ENCODE measurements at places on chromosomes 7 and 10. TPM values are rescaled to one million over a fixed set of nuclear protein-coding genes. Genes with fewer than 3 reads are reported as not detected.

Gene FAM53B
- total RNA-seq = 46.9 TPM

Gene FAM131B
- not detected for total RNA-seq

Gene SUFU
- total RNA-seq = 13.5 TPM

Gene RARRES2
- 244 TPM for total RNA-seq

Gene SLC26A4
- not detected for total RNA-seq

Gene TAS2R41
- total RNA-seq = not detected

GRCh38 chr7:17402628-17403278 lies 104.3 kb downstream of the AHR start:
- no peak for DNase-seq

DNA sequence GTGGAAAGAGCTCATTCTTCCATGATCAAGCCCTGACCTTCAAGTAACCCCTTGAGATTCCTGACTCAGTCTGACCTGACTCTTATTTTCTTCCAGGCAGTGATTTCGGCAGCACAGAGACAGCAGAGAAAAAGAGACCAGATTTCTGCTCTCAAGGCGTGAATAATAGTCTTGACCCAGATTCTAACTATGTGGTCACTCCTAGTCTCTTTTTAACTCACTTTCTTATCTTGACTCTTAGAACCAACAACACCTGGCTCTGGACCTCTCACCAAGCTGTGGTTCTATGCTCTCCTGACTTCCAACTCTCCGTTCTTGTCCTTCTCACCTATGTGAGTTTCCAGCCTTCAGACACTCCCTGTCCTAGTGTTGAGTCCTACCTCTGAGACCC lies 36.9 kb upstream of the KDM7A start:
- DNase-seq = no peak

- DNase-seq = no peak
These were observed 6.9 kb downstream of the IFIT1B start for GRCh38 chr10:89384474-89385340.

GRCh38 chr10:28704464-28705161 lies 27.3 kb downstream of the BAMBI start:
- no peak for DNase-seq

DNA sequence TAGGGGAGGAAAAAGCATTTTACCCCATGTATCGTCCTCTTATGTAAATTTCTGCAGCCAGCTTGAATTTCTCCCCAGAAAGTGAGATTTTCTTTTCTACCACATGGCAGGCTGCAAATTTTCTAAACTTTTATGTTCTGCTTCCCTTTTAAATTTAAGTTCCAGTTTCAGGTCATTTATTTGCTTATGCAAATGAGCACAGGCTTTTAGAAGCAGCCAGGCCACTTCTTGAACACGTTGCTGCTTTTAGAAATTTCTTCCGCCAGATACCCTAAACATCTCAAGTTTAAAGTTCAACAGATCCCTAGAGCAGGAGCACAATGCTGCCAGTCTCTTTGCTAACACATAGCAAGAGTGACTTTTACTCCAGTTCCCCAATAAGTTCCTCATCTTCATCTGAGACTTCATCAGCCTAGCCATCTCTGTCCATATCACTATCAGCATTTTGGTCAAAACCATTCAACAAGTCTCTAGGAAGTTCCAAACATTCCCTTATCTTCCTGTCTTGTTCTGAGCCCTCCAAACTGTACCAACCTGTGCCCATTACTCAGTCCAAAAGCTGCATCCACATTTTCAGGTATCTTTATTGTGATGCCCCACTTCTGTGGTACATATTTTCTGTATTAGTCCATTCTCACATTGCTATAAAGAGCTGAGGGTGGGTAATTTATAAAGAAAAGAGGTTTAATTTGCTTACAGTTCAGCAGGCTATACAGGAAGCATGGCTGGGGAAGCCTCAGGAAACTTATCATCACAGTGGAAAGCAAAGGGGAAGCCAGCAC lies 16.3 kb downstream of the EZH2 start:
- no peak for DNase-seq

DNA sequence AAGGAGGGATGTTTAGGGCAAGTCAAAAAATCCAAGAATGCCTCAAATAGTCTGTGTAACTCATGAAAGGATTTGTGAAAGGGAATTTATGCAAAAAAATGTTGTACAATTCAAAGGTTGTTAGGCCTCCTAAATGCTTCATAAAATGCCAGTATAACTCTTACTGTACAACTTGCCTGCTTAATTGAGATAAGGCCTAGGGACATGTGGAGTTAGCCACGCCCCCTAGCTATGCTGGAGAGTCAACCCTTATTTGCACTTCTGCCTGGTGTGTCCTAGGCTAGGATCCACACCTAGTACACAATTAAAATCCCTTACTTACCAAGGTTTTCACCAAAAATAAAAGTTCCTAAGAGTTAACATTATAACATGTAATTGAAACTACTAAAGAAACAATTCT lies 77.2 kb downstream of the ZNF680 start:
- no peak for DNase-seq

DNA sequence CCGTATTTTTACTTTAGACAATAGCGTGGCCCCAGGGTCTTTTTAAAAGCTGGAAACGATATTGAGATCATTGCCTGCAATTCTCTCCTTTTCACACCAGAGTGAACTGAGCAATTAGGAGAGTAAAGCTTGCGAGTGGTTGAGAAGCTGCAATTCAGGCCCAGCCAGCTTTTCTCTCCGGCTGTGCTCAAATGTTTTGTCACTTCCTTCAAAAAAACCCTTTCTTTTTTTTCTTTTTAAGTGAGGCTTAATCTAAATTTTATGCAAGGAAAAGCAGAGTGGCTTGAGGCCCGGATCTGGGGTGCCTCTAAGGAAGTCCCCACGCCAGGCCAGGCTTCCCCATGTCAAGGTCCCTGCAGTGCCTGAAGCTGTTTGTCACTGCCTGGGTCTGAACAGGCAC lies 433.9 kb downstream of the GLRX3 start:
- DNase-seq = no peak

- no peak for DNase-seq
These were observed 320.4 kb downstream of the KCNMA1 start for GRCh38 chr10:77317221-77317620.

DNA sequence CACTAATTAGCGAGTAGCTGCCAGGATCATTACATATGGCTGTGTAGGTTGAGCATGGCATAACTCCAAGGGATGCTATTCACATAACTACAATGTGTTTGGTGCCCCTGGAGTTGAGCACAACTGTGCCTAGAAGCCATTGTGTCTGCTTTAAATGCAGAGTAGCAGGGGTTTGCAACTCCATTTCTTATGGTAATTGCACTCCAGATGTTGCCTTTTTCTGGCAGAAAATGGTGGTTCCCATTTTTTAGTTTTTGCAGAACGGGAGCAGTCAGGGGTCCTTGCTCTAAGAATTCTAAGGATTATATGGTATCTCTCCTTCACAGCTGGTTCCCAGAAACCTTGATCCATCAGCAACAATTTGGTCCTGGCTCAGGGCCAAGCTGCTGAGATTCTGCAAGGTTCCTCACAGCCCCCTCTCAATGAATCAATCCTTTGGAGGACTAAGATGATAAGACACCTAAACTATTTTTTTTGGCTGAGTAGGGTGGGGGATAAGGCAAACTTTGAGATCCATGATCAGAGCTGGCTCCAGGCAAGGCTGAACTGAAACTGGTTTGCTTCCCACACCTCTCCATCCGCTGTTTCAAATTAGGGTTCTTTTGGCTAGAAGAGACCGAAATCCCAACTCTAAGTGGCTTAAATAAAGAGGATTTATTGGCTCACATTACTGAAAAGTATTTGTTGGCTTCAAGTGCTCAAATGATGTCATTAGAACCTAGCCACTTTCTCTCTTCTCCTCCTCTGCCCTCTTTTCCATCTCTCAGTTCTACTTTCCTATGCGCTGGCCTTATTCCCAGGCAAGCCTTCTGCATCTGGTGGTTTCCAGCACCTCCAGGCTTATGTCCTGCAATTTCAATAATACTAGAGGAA lies 97.5 kb upstream of the CCDC6 start:
- DNase-seq = no peak

DNA sequence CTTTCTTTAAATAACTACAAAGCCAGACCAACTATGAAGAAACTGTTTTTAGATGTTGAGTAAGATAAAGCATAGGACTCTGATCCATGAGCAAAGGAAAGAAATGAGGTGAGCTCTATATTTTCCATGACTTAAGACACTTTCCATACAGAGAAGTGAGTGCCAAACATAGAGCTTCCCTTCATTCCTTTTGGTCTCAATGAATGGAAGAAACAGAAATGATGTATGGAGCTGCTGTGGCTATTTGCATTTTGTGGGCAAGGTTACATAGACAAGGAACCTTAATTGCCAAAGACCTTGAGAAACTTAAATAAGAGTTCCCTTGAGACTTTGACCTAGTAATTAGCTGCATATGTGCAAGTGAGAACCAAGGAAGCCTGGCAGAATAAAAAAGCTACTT lies 1152.2 kb downstream of the XPNPEP1 start:
- no peak for DNase-seq

- DNase-seq = no peak
These were observed 105.1 kb downstream of the GRB10 start for GRCh38 chr7:50677638-50677996.

DNA sequence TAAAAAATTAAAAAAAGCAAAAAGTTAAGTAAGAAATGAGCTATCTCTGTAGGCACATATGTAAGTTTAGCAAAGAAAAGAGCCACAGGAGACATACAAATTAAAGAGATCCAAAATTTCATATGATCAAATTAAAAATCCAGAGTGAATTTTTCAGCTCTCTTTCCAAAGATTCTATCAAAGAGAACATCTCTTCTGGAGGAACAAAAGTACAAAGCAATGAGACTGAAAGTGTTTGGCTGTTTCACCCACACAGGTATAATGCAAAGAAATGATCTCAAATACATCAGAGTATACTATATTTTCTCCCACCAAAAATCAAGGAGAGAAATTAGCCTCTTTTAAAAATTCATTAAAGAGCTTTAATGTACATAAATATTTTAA lies 74.8 kb upstream of the ASAH2 start:
- DNase-seq = no peak

GRCh38 chr7:156942708-156943090 lies 6.8 kb upstream of the NOM1 start:
- DNase-seq = peak; percentile 76

DNA sequence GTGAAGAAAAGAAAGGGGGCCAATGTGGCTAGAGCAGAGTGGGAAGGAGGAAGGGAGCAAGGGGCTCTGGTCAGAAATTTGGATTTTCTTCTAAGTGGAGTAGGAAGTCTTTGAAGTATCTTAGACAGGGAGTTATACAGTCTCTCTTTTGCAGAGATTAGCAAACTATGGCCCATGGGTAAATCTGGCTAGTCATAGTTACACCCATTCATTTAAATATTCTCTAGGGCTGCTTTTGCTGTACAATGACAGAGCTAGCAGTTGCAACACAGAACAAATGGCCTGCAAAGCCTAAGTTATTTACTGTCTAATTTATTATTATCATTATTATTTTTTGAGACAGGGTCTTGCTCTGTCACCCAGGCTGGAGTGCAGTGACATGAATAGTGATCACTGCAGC lies 10.5 kb upstream of the LAMB4 start:
- DNase-seq = no peak

- peak; percentile 70 for DNase-seq
These were observed 174.8 kb upstream of the FZD1 start for GRCh38 chr7:91089382-91089963.

DNA sequence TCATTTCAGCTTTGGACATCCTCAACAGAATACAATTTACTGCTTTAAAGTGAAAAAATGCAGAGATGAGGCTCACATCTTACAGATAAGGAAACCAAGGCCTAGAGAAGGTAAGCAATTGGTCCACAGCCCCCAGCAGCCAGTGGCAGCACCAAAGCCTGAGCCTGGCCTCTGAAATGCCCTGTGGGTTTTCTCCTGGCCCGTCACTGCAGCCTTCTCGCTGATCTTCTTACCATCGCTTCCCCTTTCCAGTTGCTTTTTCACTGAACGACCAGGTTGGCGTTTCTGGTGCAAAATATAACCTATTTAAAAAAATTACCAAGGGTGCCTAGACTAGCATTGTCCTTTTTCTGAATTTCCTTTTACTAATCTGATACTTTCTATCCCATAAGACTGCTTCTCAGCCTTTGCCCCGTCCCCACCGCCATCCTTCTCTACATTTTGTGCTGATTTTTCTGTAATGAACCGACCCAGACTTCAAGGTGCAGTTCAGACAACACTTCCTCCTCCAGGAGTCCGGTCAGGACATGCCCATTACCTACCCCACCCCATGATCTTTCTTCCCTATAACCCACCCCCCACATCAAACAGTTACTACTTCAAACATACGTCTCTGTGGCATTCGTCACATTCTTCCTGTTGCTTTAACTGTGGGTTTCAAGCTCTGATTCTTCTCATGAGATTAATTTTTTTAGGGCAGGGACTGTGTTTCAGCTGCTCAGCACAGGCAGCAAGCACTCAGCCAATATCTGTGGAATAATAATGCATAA lies 289.4 kb downstream of the DNAJB6 start:
- peak; percentile 23 for DNase-seq

GRCh38 chr10:122421742-122422141 lies 32.7 kb upstream of the ARMS2 start:
- no peak for DNase-seq

- DNase-seq = no peak
These were observed 50.4 kb upstream of the WNT16 start for GRCh38 chr7:121278120-121279021.

DNA sequence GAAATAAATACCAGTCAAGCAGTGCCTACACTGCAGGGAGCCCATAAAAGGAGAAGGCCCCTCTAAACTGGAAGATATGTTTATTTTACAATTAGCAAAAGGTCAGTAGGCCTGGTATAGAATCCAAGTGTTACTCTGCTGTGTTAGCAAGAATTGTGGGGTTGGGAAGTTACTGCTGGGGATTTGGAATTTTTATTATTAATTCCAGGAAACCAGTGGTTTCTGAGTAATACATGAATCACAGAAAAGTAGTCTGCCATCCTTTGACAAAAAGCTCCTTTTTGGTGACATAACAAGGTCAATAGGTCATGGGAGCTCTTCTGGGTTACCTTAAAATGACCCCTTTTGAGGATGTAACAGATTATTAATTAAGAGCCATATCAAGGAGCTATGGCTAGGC lies 67.4 kb downstream of the ZNF92 start:
- DNase-seq = no peak

DNA sequence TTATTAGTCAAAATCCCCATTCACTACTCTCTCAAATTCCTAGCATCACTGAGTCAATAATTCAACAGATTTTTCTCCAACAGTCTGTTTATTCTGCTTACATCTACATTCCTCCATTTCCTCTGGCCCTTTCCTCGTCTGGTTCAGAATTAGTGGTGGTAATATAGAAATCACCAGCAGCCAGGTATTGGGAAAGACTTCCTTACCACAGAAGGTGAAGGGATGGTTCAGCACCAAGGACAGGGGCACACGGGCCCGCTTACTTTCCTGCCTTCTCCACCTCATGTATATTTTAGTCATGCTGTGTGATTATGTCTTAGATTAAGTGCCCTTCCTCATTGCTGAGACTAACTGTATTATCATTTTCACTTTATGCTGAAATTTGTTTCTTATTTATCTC lies 70.4 kb upstream of the APBB1IP start:
- peak; percentile 78 for DNase-seq

GRCh38 chr7:143016996-143017395 lies 9.9 kb downstream of the OR9A2 start:
- DNase-seq = no peak
